ENCODE measurements at places on chromosomes 4 and X. TPM values are rescaled to one million over a fixed set of nuclear protein-coding genes. Genes with fewer than 3 reads are reported as not detected.

Gene FATE1
- not detected for total RNA-seq

DNA sequence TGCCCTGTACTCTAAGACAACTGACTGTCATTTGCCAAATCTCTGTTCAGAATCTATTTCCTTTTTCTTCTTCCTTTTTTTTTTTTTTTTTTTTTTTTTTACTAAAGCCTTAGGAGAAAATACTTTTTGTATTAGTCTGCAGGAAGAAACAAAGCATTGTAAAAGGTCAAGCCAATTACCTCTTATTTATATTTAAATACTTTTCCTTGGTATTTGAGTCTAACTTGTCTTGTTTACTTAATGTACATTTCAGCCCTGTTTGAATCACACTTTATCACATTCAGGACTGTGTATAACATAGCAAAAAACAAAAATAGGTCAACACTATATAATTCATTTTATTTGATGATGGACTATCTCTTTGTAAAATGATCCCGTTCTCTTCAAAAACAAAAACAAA is 262.2 kb downstream of the RPA4 start:
- no peak for DNase-seq

- no peak for DNase-seq
Measured at GRCh38 chr4:113637823-113638561, 123.5 kb downstream of the CAMK2D start.

DNA sequence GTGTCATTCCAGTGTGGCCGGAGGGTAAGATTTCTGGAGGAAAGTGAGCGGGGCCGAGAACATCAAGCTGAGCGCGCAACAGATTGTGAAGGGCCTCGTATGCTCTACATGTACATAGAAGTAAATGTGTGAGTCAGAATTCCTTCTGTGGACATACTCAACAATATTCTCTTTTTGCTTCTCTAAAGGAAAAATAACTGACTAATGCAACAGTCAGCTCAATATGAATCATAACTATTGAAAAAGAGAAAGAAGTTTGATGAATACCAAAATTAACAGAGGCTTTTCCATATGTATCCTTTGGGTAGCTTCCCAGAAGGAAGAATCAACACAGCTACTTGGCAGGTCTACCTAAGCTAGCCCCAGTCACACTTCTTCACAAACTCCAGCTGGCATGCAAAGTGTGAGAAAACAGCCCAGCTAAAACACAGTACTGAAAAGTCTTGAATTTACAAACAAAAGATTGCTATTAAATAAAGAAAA is 87.5 kb upstream of the ZFP42 start:
- no peak for DNase-seq

DNA sequence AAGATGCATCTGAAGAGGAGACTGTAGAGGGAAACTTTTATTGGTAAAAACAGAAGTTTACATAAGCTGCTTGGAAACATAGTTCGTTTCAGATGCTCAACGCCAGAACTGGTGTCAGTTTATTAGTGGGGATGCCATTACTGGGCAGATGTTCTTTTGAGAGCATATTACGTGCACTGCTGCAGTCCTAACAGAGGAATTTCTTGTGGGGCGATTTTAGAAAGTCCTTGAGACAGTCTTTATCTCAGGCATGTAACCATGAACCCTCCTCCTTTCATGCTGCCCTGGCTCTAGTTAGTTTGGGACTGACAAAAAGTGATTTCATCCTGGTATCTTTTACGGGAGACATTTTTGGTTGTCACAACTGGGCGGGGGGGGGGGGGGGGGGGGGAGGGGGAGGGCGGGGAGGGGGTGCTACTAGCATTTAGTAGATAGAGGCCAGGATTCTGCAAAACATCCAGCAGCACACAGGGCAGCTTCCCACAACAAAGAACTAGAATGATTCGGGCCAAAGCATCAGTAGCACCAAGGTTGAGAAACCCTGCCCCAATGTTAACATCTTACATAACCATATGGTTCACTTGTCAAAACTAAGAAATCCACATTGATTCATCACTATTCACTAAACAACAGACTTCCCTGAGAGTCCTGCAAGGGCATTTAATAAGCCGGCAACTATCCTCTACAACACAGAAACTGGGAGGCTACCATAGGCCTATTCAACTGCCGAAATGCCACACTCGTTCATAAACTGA is 118.6 kb upstream of the FTHL17 start:
- DNase-seq: no peak

Gene TMPRSS11F
- total RNA-seq: not detected

DNA sequence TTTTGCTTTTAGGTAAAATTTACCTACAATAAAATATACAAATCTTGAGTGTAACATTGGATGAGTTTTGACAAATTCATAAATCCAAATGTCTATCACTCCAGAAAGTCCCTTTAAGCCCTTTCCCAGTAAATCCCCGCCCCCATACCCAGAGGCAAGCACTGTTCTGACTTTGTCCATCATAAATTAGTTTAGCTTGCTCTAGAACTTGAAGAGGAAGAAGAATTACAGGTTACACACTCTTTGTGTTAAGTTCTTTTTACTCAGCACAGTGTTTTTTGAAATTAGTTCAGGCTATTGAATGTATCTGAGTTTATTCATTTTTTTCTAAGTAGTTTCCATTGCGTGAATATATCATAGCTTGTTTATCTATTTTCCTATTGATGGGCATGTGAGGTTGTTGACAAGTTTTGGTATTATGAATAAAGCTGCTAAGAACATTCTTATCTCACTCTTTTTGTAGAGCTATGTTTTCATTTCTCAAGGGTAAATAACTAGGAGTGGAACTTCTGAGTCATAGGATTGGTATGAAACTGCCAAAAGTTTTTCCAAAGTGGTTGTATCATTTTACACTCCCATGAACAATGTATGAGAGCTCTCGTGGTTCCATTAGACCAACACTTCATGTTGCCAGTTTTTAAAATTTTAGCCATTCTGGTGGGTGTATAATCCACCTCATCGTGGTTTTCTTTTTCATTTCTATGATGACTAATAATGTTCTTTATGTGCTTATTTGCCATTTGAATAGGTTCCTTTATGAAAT is 22.4 kb upstream of the HPSE start:
- no peak for DNase-seq

DNA sequence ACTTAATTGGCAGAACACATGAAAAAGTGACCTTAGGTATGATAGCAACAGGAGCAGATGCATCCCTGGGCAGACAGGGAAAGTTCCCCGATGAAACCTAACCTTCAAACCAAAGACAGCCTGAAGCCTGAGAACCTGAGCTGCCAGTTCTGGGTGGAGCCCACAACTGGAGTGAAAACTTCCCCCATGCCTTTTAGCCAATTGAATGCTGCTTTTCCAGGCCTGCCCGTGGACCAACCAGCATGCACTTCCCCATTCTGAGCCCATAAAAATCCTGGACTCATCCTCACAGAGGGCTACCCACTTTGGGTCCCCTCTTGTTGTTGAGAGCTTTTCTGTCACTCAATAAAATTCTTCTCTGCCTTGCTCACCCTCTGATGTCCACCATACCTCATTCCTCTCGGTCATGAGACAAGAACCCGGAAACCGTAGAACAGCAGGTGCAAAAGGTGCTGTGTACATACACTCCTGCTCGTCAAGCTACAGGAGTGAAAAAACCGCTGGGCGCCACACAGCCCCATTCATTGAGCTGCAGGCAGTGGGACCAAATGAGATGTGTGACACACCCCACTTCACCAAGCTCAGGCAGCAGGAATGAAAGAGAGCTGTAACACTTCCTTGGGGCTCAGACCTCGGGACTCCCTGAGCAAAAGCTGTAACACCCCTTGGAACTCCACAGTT is 13.9 kb upstream of the SLC7A11 start:
- DNase-seq: no peak

- DNase-seq: no peak
Measured at GRCh38 chr4:110982486-110982885, 359.6 kb upstream of the PITX2 start.

Gene NMU
- total RNA-seq: not detected

GRCh38 chrX:13498238-13498637 is 71.2 kb upstream of the EGFL6 start:
- no peak for DNase-seq

Gene GAGE1
- not detected for total RNA-seq

Gene HERC6
- total RNA-seq: 7.1 TPM

DNA sequence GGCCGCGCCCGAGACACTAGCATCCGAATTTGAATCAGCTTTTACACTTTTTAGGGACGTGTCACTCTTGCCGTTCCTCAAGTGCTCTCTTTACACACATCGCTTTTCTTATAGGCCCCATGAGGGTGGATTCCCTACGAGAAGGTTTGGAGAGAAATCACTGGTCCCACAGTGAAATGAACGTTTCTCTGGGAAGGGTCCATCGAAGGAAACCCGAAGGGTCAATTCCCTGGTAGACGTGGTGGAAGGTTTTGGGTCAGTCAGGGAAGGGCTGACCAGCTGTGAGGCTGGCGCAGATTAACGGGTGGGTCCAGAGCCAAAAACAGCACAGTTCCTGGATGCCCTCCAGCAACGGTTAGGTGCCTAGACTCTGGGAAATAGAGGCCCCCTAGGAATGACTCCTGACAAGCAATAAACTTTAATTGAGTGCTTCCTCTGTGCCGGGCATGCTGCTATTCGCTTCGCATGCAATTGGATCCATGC is 35.9 kb downstream of the ETDC start:
- no peak for DNase-seq

DNA sequence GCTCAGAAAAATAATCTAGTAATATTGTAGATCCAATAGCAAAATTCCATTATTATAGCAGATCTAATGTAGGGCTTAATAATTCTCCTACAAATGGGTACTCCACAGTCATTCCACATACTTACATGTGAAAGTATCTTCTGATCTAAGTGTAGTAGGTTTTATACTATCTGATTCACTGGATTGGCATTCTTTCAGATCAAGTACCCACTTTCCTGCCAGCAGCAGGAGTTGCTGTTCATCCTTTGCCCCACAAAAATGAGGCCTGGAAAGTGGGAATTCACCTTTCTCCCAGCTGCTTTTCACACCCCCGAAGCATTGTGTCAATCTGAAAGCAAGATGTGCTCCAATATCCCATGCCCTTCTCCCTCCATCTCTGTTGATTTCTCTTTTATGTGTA is 77.1 kb upstream of the RXFP1 start:
- no peak for DNase-seq

- no peak for DNase-seq
Measured at GRCh38 chr4:90419124-90419711, 292.0 kb downstream of the CCSER1 start.

Gene NLGN4X
- 14.8 TPM for total RNA-seq

DNA sequence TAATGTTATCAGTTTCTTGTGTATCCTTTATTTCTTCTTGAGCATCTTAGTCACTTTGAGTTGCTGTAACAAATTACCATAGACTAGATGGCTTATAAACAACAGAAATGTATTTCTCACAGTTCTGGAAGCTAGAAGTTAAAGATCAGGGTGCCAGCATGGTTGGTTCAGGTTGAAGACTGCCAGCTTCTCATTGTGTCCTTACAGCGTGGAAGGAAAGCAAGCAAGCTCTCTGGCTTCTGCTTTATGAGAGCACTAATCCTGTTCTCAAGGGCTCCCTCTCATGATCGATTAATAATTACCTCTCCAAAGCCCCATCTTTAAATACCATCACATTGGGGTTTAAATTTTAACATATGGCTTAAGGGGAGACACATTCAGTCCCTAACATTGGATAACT is 497.2 kb downstream of the RAPGEF2 start:
- DNase-seq: no peak

- DNase-seq: no peak
Measured at GRCh38 chrX:140343226-140343868, 161.5 kb downstream of the SOX3 start.

- no peak for DNase-seq
Measured at GRCh38 chrX:38192007-38192810, 28.5 kb downstream of the SRPX start.

- no peak for DNase-seq
Measured at GRCh38 chr4:75821966-75822365, 80.3 kb downstream of the PPEF2 start.

Gene TRAM1L1
- 0.74 TPM for total RNA-seq

DNA sequence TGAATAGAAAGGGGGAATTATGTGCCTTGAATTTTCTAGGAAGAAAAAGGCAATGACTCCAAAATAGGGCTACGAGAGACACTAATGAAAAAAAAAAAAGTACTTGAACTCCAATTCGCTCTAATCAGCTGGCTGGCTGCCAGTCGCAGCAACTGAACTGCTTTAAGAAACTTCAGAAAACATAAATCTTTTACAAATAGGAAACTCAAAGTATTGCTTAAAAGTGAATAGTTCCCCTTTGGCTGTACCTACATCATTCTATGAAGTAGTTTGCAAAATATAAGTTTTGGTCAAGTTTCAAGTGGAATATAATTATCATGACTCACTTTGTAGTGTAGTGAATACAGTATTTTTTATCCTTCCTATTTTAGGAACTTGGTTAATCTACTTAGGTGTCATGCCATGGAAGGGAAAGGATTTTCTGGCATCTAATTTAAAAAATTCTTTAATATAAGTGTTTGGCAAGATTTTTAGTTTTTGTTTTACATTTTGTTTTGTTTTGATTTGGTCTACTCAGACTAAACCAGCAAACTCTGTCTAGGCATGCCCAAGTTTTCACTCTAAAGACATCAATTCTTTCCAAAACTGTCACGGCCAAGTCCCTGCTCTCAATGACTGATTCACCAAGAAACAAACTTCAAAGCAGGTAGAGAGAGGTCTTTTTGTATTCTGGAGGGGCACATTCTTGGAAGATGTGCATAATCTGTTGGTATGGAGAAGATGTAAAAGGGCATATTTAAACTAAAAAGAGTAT is 382.4 kb upstream of the GALNT7 start:
- DNase-seq: no peak

Gene TCEAL5
- 2.9 TPM for total RNA-seq

DNA sequence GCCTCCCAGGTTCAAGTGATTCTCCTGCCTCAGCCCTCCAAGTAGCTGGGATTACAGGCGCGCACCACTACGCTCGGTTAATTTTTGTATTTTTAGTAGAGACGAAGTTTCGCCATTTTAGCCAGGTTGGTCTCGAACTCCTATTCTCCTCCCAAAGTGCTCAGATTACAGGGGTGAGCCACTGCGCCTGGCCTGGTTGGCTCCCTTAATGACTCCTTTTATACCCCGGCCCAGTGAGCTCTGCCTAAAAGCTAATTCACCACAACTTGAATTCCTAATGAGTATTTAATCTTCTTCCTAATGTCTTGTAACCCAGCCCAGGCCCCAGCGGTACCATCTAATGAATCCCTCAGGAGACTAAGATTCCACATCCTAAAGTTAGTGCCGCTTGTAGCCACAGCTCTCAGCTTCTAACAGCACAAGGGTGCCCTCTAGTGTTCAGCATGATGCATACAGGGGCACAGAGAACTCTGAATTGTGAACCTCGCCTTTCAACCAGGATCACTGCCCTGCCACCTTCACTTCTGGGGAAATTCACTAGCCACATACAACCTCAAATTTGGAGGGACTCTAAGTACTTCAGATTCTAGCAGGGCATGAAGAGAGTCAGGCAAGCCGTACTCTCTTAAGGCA is 89.5 kb downstream of the OR13H1 start:
- DNase-seq: no peak

DNA sequence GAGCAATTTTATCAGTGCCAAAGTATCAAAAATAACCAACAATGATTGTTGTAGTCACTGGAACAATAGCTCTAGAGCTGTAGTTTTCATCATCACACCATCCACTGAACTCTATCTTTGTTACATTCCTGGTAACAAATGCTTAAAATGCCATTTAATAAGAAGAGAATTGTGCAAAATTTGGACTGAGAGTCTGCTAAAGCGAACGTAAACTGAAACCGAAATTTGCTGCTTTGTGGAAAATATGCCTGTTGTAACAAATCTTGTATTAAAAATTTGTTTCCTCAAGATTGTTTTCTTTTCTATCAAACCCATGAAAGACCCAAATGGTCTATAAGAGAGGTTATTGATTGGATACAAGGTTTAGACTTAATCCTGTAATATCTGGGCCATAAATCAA is 109.3 kb upstream of the TECRL start:
- no peak for DNase-seq

Gene ENPP6
- total RNA-seq: 0.19 TPM

Gene F8A2
- total RNA-seq: not detected

Gene FAM184B
- total RNA-seq: not detected

Gene MAGEA12
- not detected for total RNA-seq

All from omental fat pad (tissue), 4 donors.